ENCODE measurements at places on chromosomes 6 and 20. TPM values are rescaled to one million over a fixed set of nuclear protein-coding genes. Genes with fewer than 3 reads are reported as not detected.

TFAP2C gene
- not detected for total RNA-seq

SLC32A1 gene
- total RNA-seq: not detected

DDX43 gene
- 0.95 TPM for total RNA-seq

RRAGD gene
- 2.0 TPM for total RNA-seq

NKX2-2 gene
- not detected for total RNA-seq

RNF182 gene
- 0.78 TPM for total RNA-seq

BCAS1 gene
- total RNA-seq: not detected

EPHA7 gene
- total RNA-seq: not detected

RAB23 gene
- total RNA-seq: 8.8 TPM

CDSN gene
- total RNA-seq: not detected

CGA gene
- total RNA-seq: not detected

BPI gene
- not detected for total RNA-seq

DEFB124 gene
- not detected for total RNA-seq

EYA4 gene
- not detected for total RNA-seq

STMND1 gene
- not detected for total RNA-seq

TRIM40 gene
- total RNA-seq: not detected

RPS10 gene
- total RNA-seq: 1,416 TPM

SCRT2 gene
- total RNA-seq: not detected

AIF1 gene
- not detected for total RNA-seq

COX4I2 gene
- total RNA-seq: not detected

BHLHE23 gene
- total RNA-seq: not detected

PTGIS gene
- 6.2 TPM for total RNA-seq

GABRR2 gene
- 2.5 TPM for total RNA-seq

TULP4 gene
- total RNA-seq: 53.5 TPM

PRR3 gene
- 10.6 TPM for total RNA-seq

NMBR gene
- not detected for total RNA-seq

TXLNB gene
- total RNA-seq: 0.18 TPM

PHACTR3 gene
- not detected for total RNA-seq

OR14J1 gene
- not detected for total RNA-seq

TAP1 gene
- total RNA-seq: 18.8 TPM

GPLD1 gene
- total RNA-seq: not detected

MATN4 gene
- total RNA-seq: not detected

FAXC gene
- 3.6 TPM for total RNA-seq

SCP2D1 gene
- not detected for total RNA-seq

OR2B6 gene
- not detected for total RNA-seq

SCGN gene
- not detected for total RNA-seq

PRPH2 gene
- 0.48 TPM for total RNA-seq

RSPH4A gene
- 0.18 TPM for total RNA-seq

POM121L2 gene
- not detected for total RNA-seq

PACRG gene
- not detected for total RNA-seq

VSX1 gene
- total RNA-seq: not detected

POU5F1 gene
- total RNA-seq: not detected

TMC2 gene
- total RNA-seq: not detected

ENPP3 gene
- not detected for total RNA-seq

OLIG3 gene
- not detected for total RNA-seq

RBPJL gene
- not detected for total RNA-seq

ZNF322 gene
- total RNA-seq: 15.2 TPM

FYN gene
- total RNA-seq: 151 TPM

CYP21A2 gene
- total RNA-seq: 0.32 TPM

SIRPD gene
- total RNA-seq: not detected

All from endothelial cell of umbilical vein (primary cell).